ENCODE measurements at places on chromosomes 13 and 19.
A peak's percentile ranks its signal among the peaks of the same experiment; 100 is the strongest.

DNA sequence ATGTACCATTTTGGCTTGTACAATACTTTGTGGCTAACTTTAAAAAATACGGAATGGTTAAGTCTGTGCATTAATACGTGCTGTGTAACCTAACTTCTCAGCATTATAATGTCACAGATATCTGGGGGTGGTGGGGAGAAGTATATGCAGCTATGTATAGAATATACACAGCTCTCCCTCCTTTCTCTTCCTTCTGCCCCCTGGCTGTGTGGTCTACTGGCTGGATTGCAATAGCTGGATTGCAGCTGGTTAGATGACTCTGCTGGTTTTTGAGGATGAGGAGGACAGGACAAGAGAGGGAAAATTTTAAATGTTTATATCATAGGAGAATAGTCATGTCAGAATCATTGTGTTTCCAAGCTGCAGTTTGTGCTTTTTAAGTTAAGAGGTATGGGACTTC, 9.7 kb downstream of the RNASEH2B start:
- no peak for DNase-seq

- no peak for DNase-seq
Observed at GRCh38 chr19:46372901-46373490, 26.1 kb downstream of the PPP5C start.

- DNase-seq, result no peak
Observed at GRCh38 chr13:44609137-44609536, 33.0 kb upstream of the TSC22D1 start.

- no peak for DNase-seq
Observed at GRCh38 chr19:53504885-53505284, 33.1 kb upstream of the ZNF331 start.

- DNase-seq, result no peak
Observed at GRCh38 chr13:85277748-85278147, 521.5 kb downstream of the SLITRK6 start.

DNA sequence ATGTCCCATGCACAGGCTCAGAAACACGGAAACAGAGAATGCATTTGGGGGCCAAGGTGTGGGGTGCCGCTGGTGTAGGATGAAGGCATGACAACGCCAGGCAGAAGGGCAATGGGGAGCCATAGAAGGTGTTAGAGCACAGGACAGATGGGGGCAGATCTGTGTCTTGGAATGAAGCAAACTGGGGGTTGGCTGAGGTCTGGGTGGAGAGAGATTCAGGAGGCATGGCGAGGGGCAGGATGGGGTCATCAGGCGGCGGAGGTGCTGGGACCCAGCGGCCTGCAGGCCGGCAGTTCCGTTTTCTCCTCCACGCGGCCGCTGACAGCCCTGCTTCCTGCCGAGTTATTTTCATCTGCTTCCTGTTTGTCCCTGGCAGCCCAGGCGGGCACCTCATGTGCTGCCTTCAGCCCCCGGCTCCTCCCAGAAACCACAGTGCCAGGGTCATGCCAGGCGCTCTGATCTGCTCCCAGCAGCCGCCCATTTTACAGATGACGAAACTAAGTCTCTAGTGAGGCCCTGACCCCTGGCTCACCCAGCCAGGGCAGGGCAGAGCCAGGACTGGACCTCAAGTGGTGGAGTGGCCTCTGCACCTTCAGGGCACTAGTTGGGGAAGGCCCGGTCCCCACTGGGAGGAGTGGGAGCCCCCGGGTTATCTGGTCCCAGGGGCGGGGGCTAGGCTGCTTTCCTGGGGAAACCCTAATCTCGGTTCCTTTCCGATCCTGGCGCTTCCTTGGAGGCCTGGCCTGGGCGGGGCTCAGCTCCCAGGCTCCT, 2.2 kb downstream of the ARHGAP45 start:
- DNase-seq, result no peak

GRCh38 chr19:6663236-6664201, 6.4 kb downstream of the TNFSF14 start:
- DNase-seq, result peak; percentile 56

DNA sequence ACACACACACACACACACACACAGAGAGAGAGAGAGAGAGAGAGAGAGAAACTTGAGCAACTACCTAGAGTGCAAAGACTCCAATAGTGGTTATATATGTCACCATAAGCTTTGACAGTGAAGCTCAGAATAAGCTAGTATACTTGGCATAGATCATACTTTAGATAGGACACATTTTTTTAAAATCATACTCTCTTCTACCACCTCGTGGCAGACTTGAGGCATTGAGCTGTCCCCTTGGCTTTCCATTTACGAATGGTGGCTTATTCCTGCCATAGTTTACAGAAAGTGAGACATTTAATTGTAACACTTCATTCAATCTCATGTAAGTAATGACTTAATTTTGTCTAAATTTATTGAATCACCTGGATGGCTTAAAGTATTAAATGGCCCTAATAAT, 108.2 kb downstream of the EDNRB start:
- DNase-seq, result no peak

DNA sequence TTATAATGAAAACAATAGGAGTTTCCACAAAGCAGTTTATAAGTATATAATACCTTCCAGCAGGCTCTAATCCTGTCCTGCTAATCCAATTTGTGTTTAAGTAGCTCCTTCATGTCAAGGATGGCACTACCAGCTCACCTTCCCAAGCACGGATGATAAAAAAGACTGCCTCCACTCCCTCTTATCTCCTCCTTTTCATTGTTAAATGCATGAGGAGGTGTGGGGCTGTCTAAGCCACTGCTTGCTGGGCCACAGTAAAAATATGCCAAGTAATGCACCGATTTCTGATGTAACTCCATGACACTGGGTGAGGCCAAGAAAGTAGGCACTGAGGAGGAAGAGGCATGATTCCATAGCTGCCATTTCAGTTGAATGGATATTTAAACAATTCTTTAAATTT, 193.1 kb downstream of the ZIC5 start:
- DNase-seq, result no peak

GRCh38 chr13:100409132-100409531, 179.5 kb downstream of the GGACT start:
- DNase-seq, result no peak

GRCh38 chr13:40185414-40185813, 481.0 kb downstream of the FOXO1 start:
- no peak for DNase-seq

DNA sequence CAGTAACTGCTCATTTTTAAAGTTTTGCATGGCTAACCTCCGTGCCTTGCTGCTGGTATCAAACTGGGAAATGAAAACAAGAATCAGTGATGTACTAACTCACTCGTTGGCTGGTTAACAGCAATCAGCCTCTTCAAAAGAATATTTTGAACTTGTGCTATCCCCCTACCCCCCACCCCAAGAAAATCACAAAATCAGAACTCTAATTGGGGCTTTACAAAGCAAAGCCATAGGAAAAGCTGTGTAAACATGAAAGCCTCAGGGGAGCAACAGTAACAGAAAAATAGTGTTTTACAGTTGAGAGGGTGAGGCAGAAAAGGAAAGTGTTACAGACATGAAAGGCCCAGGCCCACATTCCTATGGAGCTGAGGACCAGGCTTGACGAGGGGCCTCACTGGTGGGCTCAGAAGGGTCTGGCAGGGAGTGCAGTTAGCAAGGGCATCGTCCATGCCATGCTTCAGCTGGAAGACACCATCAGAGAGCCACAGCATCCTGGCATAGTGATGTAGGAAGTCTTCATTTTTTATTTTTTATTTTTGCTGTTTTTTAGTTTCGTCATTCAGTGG, 217.6 kb downstream of the PCCA start:
- no peak for DNase-seq

DNA sequence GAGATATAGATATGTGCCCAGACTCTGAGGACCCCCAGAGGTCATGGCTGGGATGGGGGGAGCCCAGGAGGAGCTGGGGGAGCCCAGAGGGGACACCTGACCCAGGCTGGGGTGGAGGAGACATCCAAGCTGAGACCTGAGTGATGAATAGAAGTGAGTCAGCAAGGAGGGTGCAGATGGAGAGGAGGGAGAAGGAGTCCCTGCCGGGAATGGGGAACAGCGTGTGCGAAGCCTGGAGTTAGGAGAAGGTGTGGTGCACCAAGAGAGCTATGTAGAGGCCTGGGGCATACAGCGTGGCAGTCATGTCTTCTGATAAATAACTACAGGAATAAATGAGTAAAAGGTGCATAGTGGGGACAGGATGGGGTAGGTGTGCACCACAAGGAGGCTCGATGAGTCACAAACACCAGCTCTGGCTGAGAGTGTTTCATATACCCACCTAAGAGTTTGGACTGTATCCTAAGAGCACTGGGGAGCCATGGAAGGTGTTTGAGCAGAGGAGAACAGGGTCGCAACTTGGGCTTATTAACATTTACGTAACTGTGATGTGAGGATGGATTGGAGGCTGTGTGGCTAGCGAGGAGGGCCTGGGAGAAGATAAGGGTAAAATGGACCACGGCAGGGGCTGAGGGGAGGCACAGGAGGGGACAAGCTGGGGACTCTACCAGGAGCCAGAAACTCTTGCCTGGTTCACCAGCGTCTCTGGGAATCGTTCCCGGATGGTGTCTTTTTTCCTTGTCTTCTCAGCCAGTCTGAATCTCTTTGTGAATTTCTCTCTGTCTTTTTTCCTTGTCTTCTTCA, 1.4 kb downstream of the CEACAM18 start:
- peak; percentile 61 for DNase-seq

GRCh38 chr19:7348587-7349230, at the start of gene ARHGEF18:
ARHGEF18 (plus strand) TSS chr19:7348937; CDS start chr19:7362891, 13,954 bp downstream.
- peak; percentile 46 for DNase-seq

GRCh38 chr19:17488593-17489391, 18.5 kb downstream of the SLC27A1 start:
- DNase-seq, result peak; percentile 73

DNA sequence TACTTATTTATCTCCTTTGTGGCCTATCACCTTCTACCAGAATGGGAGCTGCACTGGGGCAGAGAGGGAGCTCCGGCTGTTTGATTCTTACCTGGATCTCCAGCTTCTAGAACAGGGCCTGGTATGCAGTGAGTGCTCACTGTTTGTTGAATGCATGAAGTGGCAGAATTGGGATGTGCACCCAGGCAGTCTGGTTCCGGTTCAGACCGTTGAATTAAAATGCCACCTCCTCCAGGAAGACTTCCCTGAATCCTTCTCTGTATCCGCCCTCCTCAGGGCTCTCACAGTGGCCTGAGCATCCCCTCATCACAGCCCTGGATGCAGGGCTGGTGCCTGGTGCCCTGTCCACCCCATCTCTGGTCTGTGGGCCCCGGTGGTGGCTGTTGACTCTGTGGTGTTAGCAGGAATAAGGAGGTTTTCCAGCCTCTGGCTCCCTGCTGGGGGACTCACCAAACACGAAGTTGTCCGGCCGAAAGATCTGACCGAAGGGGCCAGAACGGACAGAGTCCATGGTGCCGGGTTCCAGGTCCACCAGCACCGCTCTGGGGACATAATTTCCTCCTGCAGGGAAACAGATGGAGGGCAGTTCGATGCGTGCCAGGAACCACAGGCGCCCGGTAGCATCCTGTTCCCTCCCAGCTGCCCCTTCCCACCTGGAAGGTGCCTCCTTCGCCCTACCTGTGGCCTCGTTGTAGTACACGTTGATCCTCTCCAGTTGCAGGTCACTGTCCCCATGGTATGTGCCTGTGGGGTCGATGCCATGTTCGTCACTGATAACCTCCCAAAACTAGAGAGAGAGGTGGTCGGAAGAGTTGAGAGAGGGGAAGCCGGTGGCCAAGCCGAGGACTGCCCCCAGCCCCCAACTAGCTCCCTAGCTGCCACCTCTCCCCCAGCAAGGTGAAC, 1.0 kb downstream of the TUBB4A start:
- no peak for DNase-seq

- no peak for DNase-seq
Observed at GRCh38 chr19:54024660-54025059, 33.2 kb downstream of the CACNG6 start.

GRCh38 chr13:24662195-24663088, 17.8 kb upstream of the ATP12A start:
- DNase-seq, result no peak

GRCh38 chr13:30615481-30615865, 2.2 kb upstream of the USPL1 start:
- DNase-seq, result no peak

DNA sequence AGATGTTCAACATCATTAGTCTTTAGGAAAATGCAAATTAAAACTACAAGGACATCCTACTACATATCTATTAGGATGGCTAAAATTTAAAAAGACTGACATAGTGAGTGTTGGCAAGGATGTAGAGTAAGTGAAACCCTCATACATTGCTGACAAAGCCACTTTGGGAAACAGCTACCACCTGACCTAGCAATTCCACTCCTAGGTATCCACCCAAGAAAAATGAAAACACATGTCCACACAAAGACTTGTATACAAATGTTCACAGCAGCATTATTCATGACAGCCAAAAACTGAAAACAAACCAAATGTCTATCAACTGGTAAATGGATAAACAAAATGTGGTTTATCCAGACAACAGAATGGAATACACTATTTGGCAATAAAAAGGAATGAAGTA, 51.7 kb upstream of the DOCK9 start:
- DNase-seq, result no peak

DNA sequence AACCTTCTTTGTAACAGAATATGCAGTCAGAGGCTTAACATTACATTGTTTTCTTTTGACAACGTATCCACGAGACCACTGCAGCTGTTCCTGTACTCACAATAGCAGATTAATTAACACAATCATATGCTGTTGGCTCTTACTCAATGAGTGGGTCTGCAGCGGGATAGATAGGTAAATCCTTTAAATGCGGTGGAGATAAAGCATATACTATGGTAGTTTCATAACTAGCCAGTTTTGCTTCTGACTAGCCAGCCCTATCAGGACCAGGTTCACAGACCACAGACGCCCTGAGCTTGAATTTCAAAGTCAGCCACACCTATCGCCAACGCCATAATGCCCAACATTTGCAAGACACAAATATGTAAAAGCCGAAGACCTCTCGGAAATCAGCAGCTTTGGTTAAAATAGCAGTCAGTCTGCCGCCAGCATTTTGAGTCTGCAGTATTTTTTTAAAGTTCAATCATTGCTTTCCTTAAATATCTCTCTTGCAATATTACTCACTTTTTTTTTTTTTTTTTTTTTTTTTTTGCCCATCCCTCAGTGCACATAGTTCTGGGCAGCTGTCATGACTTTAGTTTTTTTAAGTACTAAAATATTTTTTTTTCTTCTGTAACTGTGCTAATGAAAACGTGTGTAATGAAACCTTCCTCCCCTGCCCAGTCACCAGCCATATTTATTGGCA, 120.5 kb downstream of the ZNF536 start:
- DNase-seq, result no peak

DNA sequence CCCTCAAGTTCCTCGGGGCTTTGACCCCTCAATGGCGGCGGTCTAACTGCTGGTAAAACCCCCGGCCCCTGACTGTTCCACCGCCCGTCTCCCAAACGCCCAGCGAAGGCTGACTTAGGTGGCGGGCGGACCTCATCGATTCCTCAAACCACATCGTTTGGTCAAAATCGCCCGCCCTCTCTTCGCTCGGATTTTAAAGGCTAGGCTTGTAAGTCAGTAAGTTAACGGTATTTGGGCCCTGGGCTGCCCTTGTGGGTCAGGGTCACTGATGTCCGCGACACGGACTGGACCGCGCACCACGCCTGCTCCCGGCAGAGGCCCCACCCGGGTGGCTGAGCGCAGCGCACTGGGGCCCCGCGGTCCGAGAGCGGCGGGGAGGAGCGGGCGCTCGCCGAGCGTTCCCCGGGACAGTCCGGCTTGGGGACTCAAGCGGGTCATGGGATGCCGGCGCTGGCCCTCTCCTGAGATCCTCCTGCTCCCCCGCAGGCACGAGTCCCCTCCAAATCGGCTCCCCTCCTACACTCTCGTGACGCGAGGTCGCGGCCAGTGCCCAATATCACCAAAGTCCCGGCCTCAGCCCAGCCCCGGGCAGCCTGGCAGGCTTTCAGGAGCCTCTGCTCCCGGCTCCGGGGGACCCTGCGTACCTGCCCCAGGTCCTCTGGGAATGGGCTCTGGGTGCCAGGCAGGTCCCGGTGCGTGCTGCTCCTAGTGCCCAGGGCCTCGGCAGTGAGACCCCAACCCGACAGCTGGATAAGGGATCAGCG, 1.0 kb downstream of the FLT1 start:
- DNase-seq, result peak; percentile 6

GRCh38 chr13:39023316-39023715, 14.6 kb downstream of the PROSER1 start:
- no peak for DNase-seq

All from stimulated activated CD4-positive, alpha-beta T cell treated with anti-CD3 and anti-CD28 coated beads, Interleukin-4, amount 100 ng/mL, for 4 hours (primary cell).